ENCODE measurements at places on chromosomes 2 and 18. TPM values are rescaled to one million over a fixed set of nuclear protein-coding genes. Genes with fewer than 3 reads are reported as not detected.

GRCh38 chr2:130156624-130157004, 11.7 kb upstream of the CCDC74B start:
- DNase-seq: no peak

- no peak for DNase-seq
Observed at GRCh38 chr2:88334418-88334817, 118.1 kb downstream of the FOXI3 start.

The HOXD12 gene
- not detected for polyA plus RNA-seq

The MITD1 gene
- 10.5 TPM for polyA plus RNA-seq

The RBBP8 gene
- polyA plus RNA-seq: 91.8 TPM

The ATP8B1 gene
- 6.8 TPM for polyA plus RNA-seq

The CDK15 gene
- polyA plus RNA-seq: 3.1 TPM

The SPR gene
- polyA plus RNA-seq: 37.1 TPM
